ENCODE measurements at places on chromosomes 1 and 21. TPM values are rescaled to one million over a fixed set of nuclear protein-coding genes. Genes with fewer than 3 reads are reported as not detected.

DNA sequence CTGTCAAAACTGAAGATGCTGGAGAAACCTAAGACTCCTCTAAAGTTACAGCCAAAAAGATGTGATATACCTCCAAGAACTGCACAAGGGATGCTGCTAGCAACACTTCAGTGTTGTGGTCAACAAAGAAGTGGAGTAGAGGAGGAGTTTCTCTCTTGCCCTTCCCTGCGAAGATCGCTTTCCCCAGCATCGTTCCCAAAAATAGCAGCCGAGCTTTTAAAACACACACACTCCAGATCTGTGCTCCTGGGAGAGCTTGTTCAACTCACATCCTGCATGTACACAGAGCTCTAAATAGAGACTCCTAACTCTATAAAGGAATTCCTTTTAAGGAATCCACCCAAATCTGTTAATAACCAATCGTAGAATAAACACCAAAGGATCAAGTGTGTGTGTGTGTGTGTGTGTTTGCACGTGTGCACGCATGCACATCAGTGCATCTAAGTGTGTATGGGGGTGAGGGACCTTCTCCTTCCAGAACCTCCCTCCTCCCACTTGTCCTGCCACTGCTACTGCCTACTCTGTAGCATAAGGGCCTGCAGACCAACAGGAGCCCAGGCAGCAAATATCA lies 58.5 kb downstream of the PSMG1 start:
- no peak for DNase-seq

GRCh38 chr1:60655679-60656355 lies 426.5 kb upstream of the NFIA start:
- no peak for DNase-seq

DNA sequence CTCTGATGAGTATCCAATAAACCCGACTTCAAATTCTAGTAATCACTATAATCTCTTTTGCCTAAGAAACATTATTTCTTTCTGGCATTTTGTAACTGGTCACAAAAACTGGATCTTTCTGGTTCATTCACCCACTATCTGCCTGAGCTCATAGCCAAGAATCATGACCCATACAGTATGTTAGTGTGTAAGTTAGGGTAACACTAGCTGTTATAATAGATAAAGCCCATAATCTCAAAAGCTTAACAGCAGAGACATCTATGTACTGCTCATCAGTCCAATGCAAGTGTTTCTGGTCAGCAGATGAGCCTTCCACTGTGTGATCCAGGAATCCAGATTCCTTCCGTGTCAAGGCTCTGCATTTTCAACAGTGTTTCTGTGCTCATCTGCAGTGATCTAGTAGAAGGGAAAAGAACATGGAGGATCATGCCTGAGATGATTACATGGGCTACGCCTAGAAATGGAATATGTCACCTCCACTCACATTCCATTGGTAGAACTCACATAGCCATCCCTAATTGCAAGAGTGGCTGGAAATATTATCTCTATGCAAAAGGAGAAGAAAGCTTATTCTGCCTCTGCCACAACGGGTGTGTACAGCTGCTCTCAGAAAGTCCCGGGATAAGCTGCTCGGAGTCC lies 27.7 kb downstream of the RRAGC start:
- no peak for DNase-seq

- no peak for DNase-seq
Observed at GRCh38 chr1:7407980-7408770, 362.9 kb upstream of the VAMP3 start.

Gene C4BPB
- 0.46 TPM for total RNA-seq

- no peak for DNase-seq
Observed at GRCh38 chr1:167658574-167659328, 28.7 kb downstream of the RCSD1 start.

Gene VWA1
- total RNA-seq: 17.1 TPM

DNA sequence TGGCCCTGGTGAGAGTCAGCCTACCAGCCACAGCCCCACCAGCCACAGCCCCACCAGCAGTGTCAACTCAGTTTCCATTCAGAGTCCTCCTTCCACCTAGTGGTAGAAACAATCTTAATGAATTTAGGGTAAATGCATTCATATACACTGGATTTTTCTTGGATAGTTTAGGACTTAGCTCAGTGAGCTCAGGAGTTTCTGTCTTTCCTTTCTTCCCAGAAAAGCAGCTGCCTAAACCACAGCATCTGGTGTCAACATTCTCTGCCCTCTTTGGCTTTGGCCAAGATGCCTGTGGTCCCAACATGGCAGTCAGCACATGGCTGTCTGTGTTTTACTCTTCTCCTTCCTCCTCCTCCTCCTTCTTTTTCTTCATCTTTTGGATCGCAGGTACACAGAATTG lies 94.0 kb downstream of the CLIC6 start:
- no peak for DNase-seq

GRCh38 chr1:168179438-168180147 lies 831 bp downstream of the TIPRL start:
- DNase-seq: no peak

DNA sequence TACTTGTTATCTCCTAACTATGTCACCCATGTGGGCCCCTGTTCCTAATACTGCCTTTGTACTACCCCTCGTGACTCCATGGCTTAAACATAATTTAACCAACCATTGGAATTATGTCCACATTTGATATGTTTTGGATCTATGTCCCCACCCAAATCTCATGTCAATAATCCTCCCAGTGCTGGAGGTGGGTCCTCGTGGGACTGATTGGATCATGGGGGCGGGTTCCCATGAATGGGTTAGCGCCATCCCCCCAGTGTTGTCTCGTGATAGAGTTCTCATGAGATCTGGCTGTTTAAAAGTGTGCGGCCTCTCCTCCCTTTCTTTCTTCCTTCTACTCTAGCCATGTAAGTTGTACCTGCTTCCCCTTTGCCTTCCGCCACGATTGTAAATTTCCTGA lies 9.8 kb downstream of the CBR1 start:
- DNase-seq: no peak
